Esophagus muscularis mucosa (tissue), 4 donors: ENCODE measurements at places on chromosomes 6 and 20. TPM values are rescaled to one million over a fixed set of nuclear protein-coding genes. Genes with fewer than 3 reads are reported as not detected.
A peak's percentile ranks its signal among the peaks of the same experiment; 100 is the strongest.

GRCh38 chr6:123316733-123317323, 319.9 kb downstream of the TRDN start:
- H3K4me1 ChIP-seq, result no peaks in the 10 kb centered on the region
- H3K27me3 ChIP-seq, result no peaks in the 10 kb centered on the region
- no peak overlapping the region for H3K27ac ChIP-seq
- H3K36me3 ChIP-seq, result no peaks in the 10 kb centered on the region

DNA sequence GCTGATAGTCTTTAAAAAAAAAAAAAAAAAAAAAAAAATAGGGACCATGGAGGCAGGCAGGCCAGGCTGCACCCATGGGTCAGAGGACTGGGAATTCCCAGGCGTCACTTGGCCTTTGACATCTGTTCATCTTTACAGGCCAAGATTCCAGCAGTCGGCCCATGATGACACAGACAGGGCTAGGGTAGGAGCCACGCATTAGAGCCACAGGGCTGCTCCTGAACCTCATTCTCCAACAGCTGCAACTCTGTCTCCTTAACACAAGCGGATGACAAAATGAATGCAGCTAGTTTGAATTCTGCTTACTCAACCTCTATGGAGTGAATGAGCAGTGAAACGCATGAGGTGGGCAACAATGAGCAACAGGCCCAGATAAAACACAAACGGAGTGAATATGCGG, 126.4 kb downstream of the LY86 start:
- no peaks in the 10 kb centered on the region for H3K27me3 ChIP-seq
- no peak for DNase-seq
- H3K4me1 ChIP-seq, result peaks cover 32% of the 10 kb centered on the region

DNA sequence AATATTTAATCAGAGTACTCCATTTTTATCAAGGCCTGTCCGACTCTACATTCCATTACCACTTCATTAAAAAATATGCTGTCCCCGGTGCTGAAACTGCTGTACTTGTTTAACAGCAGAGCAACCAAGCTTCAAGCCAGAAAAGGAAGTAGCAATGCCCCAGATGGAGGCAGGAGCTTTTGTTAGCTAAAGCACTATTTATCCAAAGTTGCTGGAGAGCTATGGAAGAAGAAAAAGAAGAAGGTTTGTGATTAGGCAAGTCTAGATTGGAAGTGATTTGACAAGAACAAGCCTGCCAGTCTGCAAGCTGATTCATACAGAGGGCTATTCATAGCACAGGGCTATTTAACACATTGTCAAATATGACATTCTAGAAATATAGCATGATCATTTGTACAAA, 160.9 kb upstream of the SPTLC3 start:
- H3K36me3 ChIP-seq, result no peaks in the 10 kb centered on the region
- no peak overlapping the region for H3K4me3 ChIP-seq
- no peaks in the 10 kb centered on the region for H3K27me3 ChIP-seq
- no peak overlapping the region for H3K27ac ChIP-seq
- no peaks in the 10 kb centered on the region for H3K4me1 ChIP-seq
- DNase-seq, result no peak

GRCh38 chr6:28947831-28948270, 24.1 kb upstream of the TRIM27 start:
- no peak overlapping the region for H3K27ac ChIP-seq
- no peaks in the 10 kb centered on the region for H3K27me3 ChIP-seq
- no peak for DNase-seq

DNA sequence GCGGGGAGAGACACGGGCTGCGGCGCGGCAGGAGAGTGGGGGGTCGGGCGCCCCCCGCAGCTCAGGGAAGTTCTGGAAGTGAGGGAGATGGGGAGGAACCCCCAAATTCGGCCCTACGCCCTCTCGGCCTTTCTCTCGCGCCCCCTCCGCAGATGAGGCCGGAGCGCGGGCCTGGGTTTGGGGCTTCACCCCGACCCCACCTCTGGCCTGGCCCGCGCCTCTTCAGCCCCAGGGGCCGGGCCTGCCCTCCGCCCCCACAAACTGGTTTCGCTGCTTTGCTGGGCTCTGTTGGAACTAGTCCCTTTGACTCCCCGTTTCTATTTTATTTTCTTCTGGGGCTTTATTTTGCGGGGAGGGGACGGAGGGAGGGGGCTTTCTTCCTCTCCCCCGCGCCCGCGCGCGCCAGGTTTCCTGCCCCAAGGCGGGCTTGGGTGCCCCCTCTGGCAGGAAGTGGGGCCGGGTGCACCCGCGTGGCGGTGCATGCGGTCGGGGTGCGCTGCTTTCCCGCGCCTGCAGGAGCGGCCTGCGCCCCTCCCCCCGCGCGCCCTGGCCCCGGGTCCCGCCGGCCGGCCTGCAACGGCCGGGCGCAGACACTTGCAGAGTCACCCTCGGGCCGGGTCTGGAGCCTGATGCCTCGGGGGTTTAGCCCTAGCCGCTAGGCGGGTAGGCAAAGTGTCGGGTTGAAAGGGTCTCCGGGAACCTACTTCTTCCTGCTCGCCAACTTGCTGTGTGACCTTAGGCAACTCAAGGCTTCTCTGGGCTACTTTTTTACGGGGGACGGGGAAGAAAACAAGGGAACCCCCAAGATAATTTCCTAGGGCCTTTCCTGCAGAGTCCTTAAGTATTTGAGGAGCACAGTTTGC, 1.3 kb downstream of the HMGA1 start:
- DNase-seq, result peak; percentile 82
- peaks cover 27% of the 10 kb centered on the region for H3K4me1 ChIP-seq
- H3K27ac ChIP-seq, result peak overlapping the region; percentile 76

- no peaks in the 10 kb centered on the region for H3K27me3 ChIP-seq
- no peak for DNase-seq
- no peaks in the 10 kb centered on the region for H3K4me1 ChIP-seq
- H3K27ac ChIP-seq, result no peak overlapping the region
- H3K4me3 ChIP-seq, result no peak overlapping the region
Measured at GRCh38 chr6:130853555-130854183, 26.5 kb downstream of the SMLR1 start.

GRCh38 chr20:40958598-40958997, 70.0 kb upstream of the TOP1 start:
- no peaks in the 10 kb centered on the region for H3K36me3 ChIP-seq
- DNase-seq, result peak; percentile 75
- H3K4me3 ChIP-seq, result no peak overlapping the region
- H3K27ac ChIP-seq, result no peak overlapping the region

The CD24 gene
- 1.3 TPM for total RNA-seq
